ENCODE measurements at places on chromosomes 7 and 10.

GRCh38 chr7:1106063-1106792 lies 18.3 kb downstream of the GPER1 start:
- DNase-seq: no peak

DNA sequence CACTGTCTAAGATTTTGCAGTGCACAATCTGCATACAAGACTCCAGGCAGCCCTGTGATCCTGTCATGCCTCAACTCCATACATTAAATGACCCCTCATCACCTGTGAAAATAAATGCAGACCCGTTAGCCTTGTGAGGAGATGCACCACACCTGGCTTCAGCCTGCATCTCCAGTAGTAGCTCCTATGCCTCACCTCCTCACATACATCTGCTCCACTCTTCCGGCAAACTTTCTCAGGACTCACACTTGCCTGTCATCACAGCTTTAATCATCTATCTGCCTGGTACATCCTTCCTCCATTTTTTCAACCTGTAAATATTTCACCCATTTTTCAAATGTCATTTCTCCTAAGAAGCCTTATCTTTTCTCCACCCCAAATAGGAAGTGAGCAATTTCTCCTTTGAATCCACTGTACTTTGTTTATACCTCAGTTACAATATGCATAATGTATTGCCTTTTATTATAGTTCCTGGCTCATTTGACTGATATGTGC lies 39.3 kb upstream of the ABCB5 start:
- no peak for DNase-seq

DNA sequence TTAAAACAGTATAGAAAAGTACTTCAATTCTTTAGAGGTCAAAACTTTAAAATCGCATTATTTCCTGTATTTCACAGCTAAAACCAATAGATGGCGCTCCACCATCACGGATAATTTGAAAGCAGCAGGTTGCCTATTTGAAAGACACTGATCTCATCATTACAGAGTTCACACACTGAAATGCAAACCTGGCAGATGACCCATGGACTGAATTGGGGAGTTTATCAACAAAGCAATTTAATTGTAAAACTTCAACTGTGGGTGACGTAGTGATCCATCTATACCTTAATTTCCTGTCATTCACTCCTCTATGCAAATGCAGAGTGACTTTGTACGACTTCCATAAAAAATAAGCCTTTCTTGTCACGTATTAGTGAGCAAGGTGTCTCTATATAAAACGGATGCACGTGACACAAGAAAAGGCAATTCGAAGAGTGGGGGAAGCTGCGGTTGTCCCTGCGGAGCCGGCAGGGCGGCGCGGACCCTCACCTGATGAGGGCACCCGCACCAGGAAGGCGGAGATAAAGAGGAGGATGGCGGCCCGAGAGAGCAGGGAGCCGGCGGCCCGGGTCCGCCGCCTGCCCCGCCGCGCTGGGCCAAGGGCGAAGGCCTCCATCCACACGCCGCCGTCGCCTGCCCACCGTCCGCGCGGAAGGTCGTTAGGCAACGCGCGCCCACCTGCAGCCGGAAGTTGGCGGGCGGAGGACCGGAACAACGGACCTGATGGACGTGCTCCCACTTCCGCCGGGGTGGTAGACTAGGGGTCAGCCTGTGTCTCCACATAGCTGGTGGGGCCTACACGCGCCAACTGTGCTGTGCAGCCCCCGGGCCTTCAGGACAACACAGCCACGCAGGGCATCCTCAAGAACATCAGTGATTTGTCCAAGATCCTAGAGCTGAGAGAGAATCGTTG lies at the start of gene ZPBP:
Gene ZPBP (minus strand): TSS at position 668 of the 913 bp plus-strand sequence. CDS start 52 bp downstream, at position 616.
- DNase-seq: peak; percentile 61

DNA sequence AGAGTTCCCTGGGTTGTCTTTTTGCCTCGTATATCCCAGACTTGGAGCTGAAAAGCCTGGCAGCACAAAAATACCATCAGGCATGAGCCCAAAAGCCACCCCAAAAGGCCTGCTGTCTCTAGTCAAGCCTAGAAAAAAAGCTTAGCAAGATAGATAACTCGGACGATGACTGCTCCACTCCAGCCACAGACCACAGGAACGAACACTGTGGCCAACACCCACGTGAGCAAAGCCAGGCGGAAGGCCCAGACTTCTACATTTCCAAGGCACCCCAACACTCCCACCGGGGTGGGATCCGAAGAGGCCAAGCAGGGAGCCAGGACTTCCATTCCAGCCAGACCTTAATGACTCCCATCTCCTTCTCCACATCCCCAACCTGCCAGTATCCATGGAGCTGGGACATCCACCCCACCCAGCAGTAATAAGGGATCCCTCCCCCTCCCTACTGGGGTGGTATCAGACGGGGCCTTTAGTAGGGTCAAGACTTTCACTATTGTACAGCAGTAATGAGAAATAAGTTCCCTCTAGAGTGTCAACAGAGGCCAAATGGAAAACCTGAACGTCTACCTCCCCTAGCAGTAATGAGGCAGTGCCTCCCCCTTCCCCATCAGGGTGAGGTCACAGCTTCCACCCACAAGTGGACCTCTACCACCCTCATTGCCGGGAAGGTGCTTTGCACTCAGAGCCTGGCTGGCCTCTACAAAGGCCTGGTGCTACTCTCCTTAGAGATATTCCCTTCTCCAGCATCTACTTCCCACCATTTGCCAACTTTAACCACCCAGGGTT lies 23.0 kb downstream of the PRLHR start:
- no peak for DNase-seq

DNA sequence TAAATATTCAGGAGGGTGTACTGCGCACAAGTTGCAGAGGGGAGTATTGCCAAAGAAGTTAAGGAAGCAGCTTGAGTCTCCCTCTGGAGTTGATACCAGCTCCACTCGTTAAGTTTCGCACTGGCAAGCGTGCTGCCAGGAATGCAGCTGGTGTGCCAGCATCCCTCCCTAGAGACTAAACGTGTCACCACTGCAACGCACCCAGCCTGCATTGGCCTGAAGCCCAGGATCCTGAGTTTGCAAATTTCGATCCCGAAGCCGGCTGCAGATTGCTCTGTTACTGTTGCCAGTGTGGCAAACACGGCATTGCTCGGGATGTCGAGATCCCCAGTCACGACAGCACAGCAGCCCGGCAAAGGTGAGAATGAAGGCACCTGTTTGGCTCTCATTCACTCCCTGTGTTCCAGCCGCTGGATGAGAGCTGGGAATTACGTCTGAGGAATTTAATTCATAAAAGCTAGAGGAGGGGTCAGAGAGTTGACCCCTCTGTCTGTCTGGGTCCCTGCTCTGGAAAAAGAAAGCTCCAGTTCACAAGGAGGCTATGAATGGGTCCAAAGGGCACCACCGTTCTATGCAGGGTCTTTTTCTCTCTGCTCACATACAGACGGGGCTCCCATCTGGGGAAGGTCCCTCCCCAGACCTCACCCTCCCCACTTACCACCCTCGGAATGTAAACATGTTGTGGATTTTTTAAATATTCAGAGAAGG lies 61.0 kb downstream of the NRP1 start:
- DNase-seq: no peak

- DNase-seq: no peak
Measured at GRCh38 chr10:5570979-5571810, 46.4 kb downstream of the CALML3 start.

DNA sequence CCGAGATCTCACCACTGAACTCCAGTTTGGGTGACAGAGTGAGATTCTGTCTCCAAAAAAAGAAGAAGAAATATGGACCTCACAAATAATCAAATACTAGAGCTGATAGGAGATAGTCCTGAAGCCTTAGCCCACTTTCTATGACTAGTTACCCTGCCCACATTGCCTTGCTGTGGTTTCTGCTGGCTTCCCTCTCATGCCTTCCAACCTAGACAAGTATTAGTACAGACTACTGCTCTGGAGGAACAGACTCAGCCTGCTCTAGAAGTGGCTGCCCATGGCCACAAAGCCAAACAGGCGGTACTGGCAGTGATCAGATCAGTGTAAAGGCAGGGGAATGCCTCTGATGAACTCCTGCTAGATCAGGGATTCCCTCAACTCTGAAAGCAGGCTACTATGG lies 89.7 kb upstream of the PRKAR2B start:
- no peak for DNase-seq

DNA sequence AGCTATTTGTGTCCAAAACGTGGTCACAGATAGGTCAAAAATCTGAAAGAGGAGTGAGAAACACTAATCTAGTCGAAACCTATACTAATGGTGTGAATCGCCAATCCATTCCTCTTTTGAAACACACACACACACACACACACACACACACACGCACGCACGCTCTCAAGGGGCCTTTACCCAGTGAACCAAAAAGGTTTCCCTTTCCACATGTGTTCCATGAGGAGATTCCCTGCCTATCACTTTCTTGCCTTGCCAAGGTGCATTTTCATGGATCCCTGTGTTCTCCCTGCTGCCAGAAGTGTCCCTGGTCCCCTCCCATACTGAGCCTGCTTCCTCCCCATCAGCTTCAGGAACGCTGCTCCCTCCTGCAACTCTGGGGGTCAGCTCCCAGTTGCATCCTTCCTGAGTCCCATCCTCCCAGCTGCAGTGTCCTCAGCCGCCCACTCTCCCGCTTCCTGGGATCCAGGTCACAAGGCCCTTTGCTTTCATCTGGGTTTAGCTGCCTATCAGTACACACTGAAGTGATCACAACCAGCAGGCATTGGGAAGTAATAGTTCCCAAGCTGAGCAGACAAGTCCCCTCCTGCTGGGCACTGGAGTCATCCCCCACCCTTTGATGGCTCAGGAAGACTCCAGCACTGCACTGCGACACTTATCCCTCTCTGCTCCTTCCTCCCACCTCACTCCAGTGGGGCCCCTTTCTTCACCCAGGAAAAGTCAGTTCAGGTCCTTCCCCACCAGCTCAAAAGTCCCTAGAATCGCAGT lies 49.2 kb upstream of the KCNMA1 start:
- DNase-seq: no peak

DNA sequence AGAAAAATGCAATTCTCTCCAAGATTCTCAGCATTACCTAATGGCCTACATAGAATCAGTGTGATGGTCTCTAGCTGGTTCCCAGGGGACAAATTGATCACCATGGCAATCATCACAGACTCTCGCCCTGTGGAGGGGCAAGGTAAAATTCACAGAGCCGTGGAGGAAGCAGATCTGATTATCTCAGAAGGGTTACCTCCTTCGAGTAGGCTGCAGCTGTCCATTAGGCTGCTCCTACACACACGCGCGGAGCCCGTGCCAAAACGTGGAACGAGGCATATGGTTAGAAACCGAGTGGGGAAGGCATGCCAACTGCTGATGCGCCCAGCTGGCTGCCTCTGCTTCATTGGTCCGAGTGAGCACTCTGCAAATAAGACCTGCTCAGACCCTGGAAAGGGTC lies 52.8 kb upstream of the PTER start:
- no peak for DNase-seq

DNA sequence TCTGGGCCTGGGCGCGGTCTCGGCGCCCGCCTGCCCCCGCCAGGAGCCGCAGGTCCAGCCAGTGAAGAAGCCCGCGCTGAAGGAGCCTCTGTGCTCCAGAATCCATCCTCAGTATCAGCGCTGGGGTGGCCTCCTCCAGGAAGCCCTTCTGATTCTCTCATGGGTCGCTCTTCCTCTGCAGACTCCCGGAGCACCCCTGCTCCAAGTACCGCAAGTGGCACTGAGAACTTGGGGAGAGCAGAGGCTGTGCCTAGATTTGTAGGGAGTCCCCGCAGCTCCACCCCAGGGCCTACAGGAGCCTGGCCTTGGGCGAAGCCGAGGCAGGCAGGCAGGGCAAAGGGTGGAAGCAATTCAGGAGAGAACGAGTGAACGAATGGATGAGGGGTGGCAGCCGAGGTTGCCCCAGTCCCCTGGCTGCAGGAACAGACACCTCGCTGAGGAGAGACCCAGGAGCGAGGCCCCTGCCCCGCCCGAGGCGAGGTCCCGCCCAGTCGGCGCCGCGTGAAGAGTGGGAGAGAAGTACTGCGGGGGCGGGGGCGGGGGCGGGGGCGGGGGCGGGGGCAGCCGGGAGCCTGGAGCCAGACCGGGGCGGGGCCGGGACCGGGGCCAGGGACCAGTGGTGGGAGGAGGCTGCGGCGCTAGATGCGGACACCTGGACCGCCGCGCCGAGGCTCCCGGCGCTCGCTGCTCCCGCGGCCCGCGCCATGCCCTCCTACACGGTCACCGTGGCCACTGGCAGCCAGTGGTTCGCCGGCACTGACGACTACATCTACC lies at the start of gene ALOX5:
Gene ALOX5 (plus strand): TSS at position 641 of the 774 bp plus-strand sequence. CDS start 64 bp downstream, at position 705.
- DNase-seq: peak; percentile 64

DNA sequence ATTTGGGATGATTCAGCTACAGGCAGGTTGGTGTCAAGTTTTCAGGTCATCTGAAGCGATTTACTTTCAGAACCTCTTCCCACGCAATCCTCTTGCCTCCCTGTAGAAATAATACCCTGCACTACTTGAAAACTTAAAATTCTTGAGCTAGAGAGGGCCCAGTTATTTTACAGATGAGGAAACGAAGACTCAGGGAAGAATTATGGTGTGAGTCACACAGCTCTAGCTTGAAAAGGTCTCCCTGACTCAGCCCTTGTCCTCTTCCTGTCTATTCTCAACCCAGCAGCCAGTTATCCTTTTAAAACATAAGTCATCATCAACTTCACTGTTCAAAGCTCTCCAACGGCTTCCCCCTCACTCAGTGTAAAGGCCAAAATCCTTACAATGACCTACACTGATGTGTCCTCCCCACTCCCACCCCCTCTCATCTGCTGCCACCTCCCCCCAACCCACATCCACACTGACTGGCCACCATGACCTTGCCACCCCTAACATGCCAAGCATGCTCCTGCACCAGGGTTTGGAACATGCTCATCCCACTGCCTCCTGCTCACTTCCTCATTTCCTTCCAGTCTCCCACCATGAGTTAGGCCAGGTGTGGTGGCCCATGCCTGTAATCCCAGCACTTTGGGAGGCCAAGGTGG lies 3.4 kb downstream of the DNMBP start:
- DNase-seq: peak; percentile 26

- no peak for DNase-seq
Measured at GRCh38 chr10:107379601-107380000, 215.1 kb upstream of the SORCS1 start.

DNA sequence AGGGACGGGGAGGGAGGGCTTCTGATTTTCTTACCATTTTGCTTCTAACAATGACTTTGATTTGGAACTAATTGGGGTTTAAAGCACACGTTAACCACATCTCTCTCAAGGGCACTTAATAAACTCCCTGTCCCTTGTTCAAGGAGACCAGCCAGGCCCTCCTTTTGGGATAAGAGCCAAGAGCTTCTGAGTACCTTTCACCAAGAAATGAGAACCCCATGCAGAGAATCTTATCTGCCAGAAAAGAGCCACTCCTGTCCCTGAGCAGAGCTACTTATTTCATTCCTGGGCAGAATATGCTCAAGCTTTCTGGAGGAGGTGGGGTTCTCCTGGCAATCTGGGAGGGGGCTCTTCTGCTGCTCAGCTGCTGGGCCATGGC lies 574.6 kb downstream of the GALNT17 start:
- DNase-seq: no peak

GRCh38 chr7:104955276-104955675 lies 58.7 kb upstream of the KMT2E start:
- DNase-seq: no peak

- no peak for DNase-seq
Measured at GRCh38 chr7:70154521-70155180, 556.4 kb downstream of the AUTS2 start.

GRCh38 chr10:62225362-62225761 lies 43.3 kb downstream of the RTKN2 start:
- DNase-seq: no peak
